ENCODE measurements at places on chromosomes 1 and 21.

DNA sequence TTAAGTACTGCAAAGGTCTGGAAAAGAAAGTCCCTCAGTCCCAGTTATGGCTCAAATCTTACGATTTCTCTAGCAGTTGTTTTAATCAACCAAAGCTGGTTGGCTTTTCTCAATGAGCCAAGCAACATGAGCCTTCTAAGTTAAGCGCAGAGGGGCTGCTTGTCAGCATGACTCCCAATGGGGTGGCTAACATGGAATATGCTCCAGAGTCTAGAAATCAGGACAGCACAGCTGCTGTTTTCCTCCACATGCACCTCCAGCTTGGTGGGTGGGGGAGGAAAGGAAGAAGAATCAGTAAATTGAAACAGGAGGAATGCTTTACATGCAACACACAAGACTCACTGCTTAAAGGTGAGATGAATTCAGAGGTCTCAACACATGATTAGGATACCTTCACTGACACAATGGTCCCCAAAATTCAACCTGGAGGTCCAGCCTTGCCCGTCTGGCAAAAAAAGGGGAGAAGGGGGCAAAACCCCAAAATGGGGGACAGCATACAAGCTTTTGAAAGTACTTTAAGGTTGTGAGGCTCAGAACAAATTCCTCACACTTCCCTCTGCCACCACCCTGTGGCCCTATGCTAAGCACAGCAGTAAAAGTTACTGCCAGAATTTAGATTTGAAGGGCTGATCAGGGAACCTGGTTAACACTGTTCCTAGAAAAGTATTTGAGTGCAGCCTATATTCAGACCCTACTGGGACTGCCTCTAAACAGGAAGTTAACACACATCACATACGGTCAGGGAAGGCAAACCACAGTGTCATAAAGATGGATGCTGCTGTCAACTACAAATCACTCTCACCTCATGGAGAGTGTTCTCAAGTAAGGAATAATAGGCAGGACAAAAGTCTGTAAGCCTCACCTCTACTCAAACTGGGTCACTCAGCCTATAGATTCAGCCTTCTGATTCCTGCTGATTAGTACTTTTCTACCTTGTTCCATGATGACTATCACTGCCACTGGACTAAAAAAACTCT, 2.6 kb downstream of the GATAD2B start:
- DNase-seq, result peak; percentile 43

GRCh38 chr1:14875524-14876509, 277.3 kb downstream of the KAZN start:
- DNase-seq, result no peak

GRCh38 chr1:83927701-83928100, 71.2 kb downstream of the TTLL7 start:
- DNase-seq, result no peak

GRCh38 chr1:225573216-225573615, 79.7 kb downstream of the ENAH start:
- DNase-seq, result no peak

DNA sequence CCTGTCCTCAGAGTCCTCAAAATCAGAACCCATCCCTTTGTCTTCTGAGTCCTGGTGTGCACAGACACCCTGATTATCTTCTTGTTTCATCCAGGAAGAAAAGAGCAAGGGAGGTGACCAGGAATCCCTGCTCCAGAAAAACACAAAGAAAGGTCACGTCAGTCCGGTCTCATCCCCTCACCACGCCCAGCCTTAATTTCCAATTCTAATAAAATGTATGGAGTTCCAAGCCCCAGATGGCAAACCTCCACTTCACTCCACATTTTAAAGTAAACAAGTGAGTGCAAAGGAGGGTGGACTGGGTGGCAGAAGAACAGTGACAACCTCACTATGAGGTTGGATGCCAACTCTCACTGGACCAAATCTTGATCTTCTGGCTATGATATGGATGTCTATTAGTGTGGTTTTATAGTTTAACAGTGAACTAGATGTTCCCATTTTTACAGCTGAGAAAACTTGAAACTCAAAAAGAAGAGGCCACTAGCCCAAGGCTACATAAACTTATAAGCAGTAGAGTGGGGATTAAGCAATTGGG, 22.0 kb downstream of the ZNF697 start:
- DNase-seq, result no peak

GRCh38 chr1:52476943-52477342, 72.5 kb downstream of the PRPF38A start:
- DNase-seq, result no peak

DNA sequence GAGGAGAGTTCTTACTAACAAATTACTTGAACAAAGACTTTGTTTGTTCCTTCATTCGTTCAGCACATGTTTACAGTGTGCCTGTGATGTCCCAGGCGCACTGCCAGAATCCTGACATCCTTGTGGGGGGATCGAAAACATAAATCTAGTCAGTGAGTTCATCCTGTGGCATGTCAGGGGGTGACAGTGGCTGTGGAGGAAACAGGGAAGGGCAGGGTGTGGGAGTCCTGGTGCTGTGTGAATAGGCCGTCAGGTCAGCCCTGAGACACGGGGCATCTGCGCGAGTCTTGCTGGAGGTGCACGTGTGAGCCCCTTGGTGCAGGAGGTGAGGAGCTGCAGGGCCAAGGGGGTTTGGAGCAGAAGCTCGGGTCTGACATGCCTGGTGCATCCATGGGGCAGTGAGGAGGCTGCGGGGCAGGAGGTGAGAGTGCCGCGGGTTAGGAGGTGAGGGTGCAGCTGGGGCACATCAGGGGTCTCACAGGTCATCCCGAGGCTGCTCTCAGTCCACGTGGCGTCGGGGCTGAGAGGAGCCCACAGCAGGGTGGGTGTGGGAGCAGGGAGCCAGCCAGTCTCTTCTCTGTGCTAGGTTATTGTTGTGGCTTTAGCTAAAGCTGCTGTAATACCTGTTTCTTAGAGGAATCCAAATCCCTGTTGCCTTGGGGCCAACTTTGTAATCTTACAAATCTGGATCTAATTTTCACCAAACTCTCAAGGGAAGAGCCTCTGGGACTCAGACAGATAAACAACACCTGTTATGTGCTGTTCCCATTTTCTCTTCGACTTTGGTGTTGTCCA, 93.4 kb downstream of the PCBP3 start:
- no peak for DNase-seq

GRCh38 chr1:48249868-48250267, 27.4 kb downstream of the SLC5A9 start:
- DNase-seq, result no peak

DNA sequence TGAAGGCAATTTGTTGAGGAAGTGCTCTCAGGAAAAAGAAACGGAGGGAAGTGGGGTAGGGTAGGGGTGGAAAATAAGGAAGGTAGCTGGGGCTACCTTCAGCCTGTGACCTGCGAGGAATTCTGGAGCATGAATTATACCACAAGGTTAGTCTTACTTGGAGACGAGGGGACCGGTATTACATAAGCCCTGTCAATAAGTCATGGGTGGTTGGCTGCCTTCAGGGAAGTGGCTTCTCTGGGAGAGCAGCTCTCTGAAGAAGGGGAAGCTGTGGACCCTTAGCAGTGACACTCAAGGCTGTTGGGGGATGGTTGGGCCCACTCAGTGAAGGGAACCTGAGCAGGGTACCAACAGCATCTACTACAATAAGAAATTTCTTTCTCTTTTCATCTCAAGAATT, 111.3 kb downstream of the TNFSF18 start:
- DNase-seq, result no peak

DNA sequence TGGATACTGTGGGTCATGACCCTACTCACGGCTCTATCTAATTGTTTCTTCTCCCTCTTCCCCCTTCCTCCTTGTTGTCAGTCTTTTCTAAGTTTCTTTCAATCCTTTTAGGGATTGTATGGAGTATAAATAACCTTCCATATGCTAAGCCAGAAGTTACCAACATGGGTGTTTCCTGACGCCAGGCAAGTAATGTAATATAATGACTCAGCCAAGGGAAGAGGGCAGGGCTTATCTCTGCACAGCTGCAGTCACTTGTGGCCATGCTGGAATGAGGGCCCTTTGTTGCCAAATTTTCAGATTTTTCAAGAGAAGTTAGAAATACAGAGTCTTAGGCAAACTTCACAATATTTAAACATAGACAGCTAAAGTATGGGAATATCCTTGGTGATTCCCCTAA, 194.6 kb downstream of the ST6GALNAC3 start:
- DNase-seq, result peak; percentile 47

GRCh38 chr1:236821091-236821627, 26.1 kb downstream of the MTR start:
- no peak for DNase-seq

DNA sequence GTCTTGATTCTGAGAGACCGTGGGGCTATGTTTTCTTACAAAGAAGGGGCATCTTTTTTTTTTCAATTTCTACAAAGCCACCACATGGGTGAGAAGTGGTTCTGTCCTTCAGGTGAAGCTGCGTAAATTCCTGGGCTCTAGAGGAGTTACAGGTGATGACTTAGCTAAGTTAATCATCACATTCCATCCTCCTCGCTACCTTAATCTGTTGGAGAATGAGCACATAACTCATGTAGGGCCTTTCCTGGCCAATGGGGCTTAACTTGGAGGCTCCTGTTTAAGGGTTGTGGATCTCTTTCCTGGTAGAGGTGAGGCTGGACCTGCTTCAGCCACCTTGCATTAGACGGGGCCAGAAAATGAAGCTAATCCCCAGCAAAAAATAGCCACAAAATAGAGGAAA, 19.9 kb downstream of the REG4 start:
- DNase-seq, result no peak

- DNase-seq, result no peak
These were observed 333.8 kb downstream of the NEGR1 start for GRCh38 chr1:71948561-71948960.

DNA sequence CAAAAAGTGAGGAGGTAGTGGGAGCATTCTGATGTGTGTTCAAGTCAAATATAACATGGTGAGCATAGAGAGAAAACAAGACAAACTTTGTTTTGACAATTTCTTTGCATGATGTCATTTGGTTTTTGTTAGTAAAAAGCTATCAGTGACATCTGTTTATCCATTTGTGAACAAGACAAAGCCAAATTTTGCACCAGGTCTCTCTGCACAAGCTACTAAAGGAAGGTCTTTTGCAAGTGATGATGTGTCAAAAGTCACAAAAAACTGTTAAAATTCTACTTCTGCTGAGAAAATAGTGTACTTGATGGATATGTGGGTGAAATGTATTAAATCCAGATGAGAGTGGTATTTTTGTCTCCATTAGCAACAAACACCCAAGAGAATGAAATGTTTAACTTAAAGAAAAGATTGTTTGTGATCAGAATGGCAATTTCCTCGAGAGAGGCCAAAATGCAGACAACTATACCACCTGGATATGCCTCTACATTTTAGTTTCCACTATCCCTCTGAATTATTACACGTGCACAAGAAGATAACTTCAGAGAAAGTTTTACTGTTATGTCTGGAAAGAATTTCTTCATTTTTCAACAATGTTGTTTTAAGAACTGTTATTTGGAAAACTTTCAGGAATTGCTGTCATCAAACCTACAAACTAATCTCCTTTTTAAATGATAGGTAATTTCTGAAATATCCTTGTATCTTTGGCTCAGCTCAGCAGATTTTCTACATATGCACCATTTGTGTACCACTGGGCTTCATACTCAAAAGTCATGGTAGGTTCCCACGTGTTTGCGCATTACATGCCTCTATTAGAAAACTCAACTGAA, 807.4 kb upstream of the ADGRL2 start:
- DNase-seq, result no peak

DNA sequence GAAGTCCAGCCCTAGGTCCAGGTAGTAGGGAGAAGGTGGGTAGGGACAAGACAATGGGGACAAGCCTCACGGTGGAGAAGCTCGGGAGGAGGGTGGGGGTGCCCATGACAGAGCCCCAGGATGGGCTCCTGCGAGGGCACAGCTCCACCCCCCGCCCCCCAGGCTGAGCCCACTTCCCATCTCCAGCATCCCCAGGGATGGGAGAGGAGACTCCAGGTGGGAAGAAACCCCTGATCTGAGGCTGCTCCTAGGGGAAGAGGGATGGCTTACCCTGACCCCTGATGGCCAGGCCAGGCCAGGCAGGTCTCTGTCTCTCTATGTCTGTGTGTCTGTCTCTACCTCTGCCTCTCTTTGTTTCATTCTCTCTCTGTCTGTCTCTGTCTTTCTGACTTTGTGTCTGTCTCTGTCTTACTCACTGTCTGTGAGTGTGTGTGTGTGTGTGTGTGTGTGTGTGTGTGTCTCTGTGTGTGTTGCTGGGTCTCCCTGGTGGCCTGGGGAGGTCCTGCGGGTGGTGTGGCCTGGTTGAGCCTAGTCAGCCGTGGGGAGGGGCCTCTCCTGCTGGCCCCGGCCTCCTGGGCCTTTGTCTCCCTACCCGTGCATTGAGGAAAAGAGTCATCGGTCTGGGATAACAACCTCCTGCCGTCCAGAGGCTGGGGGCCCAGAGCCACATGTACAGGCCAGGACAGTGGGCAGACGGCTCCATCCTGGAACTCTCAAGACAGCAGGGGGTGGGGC, 45.7 kb downstream of the WNT9A start:
- no peak for DNase-seq

DNA sequence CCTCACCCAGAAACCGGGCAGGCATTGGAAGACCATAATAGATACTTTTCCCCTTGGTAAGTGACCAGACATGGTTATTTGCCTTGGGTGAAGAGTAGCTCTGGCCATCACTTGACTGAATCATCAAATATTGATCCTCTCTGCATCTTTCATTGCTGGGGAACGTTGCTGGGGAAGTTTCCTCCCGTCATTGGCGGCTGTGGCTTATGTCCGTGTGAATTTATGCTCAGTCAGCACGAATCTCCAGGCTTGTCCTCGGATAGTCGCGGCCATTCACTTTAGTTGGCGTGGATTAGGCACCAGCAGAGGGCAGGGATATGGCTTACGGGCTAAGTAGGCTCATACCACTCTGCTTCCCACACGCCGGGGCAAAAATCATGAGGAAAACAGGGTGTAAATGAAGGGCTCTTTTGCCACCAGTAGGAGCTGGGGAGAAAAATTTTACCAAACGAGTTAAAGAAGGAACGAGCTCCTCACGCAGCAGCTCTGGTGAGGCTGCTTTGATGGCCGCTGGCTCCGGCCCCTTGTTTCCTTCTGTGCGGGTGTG, 473.4 kb downstream of the CAMTA1 start:
- DNase-seq, result no peak

- DNase-seq, result no peak
These were observed 39.6 kb downstream of the PIGK start for GRCh38 chr1:77179632-77180031.

- no peak for DNase-seq
These were observed 136.6 kb upstream of the HMGB4 start for GRCh38 chr1:33727310-33727709.

- DNase-seq, result no peak
These were observed 148.7 kb downstream of the PLA2G4A start for GRCh38 chr1:186977266-186977957.

DNA sequence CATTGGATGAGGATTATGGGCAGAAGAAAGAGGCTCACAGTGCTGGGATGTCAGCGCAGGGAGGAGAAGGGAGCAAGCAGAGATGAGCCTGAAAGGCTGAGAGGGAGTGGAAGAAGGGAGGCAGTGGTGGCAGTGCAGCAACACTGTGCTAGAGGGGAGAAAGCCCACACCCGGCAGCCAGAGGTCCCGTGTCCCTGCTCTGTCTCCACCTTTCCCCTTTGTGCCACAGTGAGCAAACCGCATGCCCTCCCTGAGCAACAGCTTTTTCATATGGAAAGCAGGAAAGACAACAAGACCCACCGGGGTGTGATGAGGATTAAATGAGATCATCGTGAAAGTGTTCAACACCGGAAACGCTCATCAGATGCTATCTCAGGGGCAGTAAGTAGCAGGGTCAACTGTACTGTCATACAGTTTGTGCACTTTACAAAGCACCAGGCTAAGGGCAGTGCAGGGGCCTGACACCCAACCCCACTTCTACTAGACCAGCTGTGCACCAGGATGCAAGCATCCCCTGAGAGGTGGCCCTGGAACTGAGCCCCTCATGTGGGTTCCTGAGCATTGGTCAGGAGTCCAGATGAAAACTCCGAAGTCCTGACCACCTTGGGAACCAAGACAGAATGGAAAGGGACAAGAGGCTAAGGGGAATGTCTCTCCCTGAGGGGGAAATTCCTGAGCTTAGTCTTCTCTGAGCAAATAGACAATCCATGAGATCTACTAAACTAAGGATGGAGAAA, 9.1 kb downstream of the NHLH1 start:
- peak; percentile 25 for DNase-seq

All from activated naive CD4-positive, alpha-beta T cell treated with anti-CD3 and anti-CD28 coated beads for 36 hours (primary cell).